ENCODE measurements at places on chromosomes 3 and 15.
A peak's percentile ranks its signal among the peaks of the same experiment; 100 is the strongest.

DNA sequence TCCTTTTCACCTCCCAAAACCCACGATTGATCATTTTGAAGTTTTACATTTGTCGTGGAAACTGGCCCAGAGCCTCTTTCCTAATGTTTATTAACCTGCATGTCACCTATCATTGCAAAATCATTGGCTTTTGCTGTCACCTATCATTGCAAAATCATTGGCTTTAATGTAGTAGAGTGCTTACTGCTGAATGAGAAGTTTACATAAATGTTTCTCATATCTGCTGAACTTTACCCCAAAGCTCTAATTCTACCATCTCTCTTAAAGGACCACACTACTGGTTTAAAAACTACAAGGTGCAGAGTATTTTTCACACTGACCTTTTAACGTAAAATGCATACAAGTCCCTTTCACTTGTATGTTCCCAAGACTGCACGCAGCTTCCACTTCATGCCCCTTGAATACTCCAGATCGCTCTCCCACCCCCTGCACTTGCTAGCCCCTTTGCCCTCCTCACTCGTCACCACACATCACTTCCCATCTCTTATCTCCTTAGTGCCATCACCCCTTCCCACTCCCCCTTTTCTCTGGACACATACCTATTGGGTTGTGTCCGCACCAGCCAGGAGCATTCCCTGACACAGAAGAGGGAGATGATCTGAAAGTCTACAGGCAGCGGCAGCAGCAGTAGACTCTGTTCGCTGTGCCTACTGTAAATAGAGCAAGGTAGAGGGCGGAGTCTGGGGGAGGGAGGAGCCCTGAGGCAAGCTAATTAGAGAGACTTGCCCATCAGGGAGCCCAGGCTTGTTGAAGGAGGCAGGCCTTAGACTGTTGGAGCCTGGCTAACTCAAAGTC is 30.2 kb upstream of the ATOSA start:
- DNase-seq, result no peak

GRCh38 chr15:78638658-78639314 is 2.2 kb downstream of the CHRNB4 start:
- DNase-seq, result peak; percentile 71

DNA sequence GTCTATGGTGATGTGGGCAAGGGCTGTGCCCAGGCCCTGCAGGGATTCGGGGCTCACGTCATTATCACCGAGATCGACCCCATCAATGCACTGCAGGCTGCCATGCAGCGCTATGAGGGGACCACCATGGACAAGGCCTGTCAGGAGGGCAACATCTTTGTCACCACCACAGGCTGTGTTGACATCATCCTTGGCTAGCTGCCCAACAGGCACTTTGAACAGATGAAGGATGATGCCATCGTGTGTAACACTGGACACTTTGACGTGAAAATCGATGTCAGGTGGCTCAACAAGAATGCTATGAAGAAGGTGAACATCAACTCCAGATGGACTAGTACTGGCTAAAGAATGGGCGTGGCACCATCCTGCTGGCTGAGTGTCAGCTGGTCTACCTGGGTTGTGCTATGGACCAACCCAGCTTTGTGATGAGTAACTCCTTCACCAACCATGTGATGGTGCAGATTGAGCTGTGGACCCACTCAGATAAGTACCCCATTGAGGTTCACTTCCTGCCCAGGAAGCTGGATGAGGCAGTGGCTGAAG is 6.1 kb upstream of the USP8 start:
- DNase-seq, result peak; percentile 70

DNA sequence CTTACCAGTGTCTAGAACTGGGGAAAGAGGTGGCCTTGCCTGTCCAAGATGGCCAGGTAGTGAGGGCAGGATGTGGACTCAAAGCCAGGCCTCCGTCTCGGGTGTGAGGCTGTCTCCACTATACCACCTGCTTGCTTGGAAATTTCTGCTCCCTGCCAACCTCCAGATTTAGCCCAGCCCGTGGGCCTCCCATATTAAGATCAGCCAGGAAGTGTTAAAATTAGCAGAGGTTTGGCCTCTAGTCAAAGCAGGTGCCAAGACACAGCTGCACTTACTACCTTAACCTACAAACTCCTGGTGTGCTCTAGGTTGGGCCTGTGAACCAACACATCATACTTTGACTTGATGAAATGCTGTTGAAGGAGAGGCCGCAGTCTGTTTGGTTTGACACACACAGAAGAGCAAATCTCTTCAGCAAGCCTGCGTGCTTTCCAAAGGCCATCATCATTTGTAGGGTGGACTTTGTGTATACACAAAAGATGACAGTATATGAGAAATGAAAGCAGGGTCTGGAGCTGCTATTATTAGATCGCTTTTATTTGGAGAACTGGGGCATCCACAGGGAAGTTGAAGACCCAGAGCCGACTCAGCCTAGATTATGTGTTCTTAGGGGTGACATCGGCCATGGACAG is 206.5 kb downstream of the XXYLT1 start:
- peak; percentile 11 for DNase-seq

GRCh38 chr3:160779040-160779439 is 23.0 kb downstream of the PPM1L start:
- no peak for DNase-seq

DNA sequence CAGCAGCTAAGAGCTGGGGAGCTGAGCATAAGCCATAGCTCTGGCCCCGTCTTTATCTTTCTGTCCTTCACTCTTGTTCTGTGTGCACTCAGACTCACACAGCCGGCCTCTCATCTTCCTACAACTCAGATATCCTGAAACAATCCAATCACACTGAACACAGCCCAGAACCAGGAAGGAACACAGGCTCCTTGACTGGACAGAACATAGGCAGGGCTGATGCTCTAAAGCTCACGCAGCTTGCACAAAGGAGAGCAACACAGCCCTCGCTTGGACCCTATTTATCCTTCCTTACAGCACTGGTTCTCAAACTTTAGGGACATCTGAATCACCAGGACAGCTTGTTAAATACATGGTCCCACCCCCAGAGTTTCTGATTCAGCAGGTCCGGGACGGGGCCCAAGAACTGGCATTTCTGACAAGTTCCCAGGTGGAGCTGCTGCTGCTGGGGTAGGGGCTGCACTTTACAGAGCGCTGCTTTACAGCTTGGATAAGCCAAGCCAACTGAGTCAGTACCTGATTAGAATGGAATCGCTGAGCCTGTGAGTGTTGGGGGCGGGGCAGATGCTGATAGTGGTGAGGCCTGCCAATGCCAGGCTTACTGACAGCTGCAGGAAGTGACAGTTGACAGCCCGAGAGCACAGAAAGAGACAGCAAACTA is 65.1 kb downstream of the MRPL46 start:
- DNase-seq, result peak; percentile 18

DNA sequence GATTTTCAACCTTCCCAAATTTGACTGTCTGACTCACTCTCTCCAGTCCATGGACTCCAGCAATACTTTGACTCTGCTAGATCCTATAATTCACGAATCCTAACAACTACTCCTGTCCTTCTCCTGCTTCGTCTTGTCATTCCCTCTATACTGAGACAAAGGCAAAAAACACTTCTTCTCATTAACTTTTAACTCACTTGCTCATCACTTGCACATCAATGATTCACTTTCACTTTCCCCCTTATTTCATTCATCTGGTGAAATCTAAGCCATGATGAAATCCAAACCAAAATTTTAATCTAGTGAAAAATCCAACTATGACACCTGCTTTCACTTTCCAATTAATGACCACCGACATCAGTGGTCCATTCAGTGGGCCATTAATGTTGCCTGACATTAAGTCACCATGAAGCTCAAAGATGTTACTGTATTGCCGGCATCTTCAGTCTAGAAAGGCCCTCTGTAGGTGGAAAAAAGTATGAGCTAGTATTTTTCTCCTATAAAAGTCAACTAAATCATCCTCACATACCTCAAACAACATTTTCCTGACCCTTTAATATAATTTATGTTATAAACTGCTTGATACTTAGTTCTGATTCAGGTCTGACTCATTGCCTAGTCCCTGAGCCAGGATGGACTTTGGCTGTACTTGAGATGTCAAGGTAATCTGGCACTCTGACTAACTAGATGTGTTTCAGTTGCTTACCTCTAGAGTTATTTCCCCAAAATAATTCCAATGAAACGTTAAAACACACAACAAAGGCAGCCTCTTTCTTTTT is 158.6 kb downstream of the CNTN6 start:
- peak; percentile 28 for DNase-seq

GRCh38 chr3:63462732-63463131 is 184.6 kb downstream of the SYNPR start:
- DNase-seq, result peak; percentile 4

DNA sequence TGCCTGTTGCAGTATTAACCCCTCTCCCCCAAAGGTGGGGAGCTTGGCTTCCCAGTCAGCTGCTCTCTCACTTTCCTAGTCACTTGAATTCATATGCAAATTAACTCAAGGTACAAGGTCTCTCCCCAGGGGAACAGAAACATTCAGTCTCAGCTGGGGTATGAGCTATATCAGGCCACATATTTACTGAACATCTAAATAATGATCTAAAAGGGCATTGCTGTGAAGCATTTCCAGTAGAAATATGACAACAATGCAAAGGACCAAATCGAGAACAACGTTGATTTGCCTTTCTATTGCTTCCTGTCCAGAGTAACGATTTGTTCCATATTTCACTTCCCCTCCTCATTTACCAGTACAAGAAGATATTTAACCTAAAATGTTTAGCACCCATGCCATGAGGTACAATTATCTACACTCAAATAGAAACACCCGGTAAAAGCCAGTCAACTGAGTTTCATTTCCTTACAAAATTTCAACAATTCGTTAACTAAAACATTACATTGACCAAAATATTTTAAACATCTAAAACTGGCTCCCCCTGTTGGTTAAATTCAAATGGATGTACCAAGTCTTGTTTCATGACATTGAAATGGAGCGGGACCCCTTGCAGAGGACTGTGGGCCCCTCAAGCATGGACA is 36.5 kb upstream of the KLHL6 start:
- no peak for DNase-seq

- DNase-seq, result no peak
Observed at GRCh38 chr15:83289160-83289559, 4.7 kb upstream of the BNC1 start.

DNA sequence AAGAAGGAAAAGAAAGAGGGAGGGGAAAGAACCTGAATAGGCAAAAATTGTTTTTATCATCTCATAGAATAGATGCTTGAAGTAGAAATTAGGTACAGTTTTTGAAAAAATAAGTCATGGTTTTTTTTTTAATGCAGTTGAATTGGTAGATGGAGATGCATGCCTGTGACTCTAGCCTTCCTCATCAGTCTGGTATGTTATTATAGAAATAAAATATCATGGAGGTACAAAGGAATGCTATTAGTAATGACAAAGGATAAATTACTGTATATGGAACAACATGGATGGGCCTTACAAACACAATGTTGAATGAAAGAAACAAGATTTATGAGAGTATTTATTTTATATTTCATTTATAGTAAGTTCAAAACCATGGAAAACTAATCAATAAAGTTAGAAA is 162.4 kb upstream of the GALNT15 start:
- no peak for DNase-seq

DNA sequence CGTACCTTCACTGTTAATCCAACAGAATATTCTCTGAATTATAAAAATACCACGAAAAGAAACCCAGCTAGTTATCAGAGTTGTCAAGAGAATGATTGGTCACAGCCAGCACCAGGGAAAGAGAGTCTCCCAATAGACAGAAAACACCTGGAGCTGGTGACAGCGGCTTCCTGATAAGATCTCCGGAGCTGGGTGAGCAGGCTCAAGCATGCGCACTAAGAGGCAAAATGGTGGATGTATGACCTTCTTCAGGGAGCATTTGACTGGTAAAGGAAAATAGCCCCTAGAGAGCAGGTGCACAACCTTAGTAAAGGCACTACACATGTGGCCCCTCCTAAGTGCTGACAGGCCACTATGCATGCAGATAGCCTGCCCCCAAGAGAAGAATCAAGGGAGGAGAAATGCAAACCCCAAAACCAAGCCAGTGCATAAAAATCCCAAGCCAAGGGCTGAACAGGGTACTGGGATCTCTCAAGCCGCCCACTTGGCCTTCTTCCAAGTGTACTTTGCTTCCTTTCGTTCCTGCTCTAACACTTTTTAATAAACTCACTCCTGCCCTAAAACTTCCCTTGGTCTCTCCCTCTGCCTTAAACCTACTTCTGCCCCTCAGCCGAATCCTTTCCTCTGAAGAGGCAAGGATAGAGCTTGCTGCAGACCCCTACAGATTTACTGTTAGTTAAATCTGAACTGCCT is 93.2 kb downstream of the UACA start:
- DNase-seq, result no peak

- no peak for DNase-seq
Observed at GRCh38 chr3:134516905-134517304, 31.0 kb downstream of the CEP63 start.

DNA sequence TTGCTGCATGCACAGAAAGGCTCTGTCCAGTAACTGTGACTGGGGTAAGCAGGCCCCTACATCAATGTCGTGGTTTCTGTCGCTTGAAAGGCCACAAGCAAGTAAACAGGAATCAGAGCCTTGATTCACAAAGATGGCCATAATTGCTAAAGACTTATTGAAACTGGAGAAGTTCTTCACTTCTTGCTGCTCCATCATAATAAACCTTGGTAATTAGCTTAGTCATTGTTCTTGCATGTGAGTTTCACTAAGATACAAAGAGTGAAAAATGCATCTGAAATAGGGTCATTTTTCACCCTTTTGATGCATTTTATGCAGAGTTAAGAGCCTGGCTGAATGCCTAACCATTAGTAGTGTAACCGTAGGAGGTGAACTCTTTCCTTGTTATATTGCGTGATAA is 3.2 kb downstream of the SEMA6D start:
- DNase-seq, result no peak

GRCh38 chr3:50292159-50293078 is at the start of gene IFRD2:
IFRD2 (minus strand) TSS chr3:50292429; CDS start chr3:50292274, 155 bp downstream.
- peak; percentile 94 for DNase-seq

DNA sequence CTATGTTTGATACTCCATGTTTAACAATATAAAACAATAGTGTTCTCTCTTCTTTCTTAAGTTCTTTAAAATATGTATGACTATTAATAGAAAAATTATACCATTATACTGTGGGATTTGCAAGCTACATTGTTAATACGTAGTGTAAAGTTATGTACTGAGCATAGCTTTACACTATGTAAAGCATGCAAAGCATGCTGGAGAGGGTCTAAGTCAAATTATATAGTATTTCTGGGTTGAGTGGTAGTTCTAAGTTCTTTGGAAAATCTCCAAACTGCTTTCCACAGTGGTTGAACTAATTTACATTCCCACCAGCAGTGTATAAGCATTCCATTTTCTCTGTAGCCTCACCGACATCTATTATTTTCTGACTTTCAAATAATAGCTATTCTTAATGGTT is 253.0 kb downstream of the RAP2B start:
- no peak for DNase-seq

DNA sequence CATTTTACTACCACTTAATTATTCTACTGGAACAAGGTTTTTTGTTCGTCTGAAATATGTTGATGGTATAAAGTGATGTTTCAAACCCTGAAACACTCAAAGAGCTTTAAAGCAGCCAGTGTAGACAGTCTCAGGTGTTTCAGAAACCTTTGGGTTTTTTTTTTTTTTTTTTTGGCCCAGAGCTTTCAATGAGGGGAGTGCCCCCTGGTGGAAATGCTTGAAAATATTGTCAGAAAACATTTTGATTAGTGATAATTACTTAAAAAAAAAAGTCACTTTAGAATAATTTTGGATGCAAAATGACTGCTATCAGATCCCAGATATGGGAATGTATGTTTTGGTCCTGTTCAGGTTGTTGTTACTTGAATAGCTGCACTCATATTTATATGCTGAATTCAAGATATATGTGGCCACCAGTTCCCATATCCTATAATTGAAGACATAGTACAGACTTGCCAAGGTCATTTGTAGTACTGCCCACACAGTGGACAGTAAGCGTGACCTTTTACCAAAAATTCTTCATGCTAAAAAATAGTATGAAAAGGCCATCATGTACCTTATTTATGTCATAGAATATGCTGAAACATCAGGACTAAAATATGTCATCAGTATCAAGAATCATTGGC is 35.9 kb downstream of the SATB1 start:
- peak; percentile 37 for DNase-seq
